ENCODE measurements at places on chromosomes 3 and 15. TPM values are rescaled to one million over a fixed set of nuclear protein-coding genes. Genes with fewer than 3 reads are reported as not detected.

IQCF5 gene
- total RNA-seq, result not detected

RPP14 gene
- 15.2 TPM for total RNA-seq

C3orf49 gene
- not detected for total RNA-seq

BHLHE40 gene
- total RNA-seq, result 6.3 TPM

MUC20 gene
- total RNA-seq, result not detected

VIPR1 gene
- total RNA-seq, result not detected

WNT7A gene
- not detected for total RNA-seq

DNA sequence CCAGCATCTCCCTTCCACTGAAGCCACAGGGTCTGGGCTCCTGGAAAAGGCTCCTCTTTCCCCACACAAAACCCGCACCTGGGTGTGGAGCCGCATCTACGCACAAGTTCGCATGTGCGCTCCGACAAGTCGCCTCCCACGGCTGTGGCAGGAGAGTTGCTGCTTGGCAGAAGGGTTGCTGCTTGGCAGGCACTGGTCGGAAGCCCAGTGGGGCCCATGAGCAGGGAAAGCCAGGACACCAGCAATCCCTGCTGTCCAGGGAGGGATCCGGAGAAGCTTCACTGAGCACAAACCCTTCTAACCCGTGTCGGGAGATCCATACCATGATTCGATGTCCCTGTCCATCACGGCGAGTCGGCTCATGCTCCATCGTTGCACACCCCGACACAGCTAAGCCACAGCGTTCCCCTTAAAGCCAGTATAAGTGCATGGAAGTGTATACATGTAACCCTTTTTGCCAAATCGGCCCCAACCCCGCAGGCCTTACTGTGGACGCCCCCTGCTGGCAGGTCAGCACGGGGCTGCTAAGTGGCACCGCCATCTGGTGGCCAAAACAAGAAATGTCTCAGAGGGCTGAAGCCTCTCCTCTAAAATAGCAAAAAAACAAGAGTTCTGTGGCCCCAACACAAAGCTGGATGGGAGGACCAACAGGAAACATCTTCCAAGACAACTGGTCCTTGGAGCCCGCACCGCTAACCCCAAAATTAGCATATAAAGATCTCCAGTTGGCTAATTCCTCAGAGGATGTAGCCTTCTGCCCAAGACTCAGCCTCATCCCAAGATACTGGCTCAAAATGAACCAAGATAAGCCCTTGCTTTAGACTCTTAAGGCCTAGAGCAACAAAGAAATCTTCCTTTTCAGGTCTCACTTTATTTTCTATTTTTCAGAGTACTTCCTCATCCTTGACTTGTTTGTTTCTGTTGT is 8.3 kb downstream of the ANKRD63 start:
- DNase-seq, result peak; percentile 79

DNA sequence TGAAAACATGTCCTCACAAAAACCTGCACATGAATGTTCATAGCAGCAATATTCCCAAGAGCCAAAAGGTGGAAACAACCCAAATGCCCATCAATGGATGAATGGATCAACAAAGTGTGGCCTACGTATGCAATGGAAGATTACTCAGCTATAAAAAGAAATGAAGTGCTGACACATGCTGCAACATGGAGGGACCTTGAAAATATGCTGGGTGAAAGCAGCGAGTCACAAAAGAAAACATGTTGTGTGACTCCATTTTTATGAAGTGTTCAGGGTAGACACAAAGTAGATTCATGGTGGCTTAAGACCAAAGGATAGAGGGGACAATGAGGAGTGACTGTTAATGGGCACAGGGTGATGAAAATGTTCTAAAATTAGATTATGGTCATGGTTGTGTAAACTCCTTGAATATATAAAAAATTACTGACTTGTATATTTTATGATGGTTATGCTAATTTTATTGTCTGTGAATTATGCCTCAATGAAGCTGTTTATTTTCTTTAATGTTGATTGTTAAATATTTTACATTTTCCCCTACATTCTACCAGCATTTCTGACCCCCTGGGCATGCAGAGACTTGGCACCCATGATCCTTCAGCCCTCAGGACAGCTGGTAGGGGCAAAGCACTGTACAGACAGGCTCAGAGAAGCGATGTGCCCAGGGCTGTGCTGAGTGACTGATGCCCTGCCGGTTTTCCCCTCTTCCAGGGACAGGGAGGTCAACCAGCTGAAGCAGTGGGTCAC is 37.8 kb downstream of the CFAP100 start:
- DNase-seq, result no peak

DNA sequence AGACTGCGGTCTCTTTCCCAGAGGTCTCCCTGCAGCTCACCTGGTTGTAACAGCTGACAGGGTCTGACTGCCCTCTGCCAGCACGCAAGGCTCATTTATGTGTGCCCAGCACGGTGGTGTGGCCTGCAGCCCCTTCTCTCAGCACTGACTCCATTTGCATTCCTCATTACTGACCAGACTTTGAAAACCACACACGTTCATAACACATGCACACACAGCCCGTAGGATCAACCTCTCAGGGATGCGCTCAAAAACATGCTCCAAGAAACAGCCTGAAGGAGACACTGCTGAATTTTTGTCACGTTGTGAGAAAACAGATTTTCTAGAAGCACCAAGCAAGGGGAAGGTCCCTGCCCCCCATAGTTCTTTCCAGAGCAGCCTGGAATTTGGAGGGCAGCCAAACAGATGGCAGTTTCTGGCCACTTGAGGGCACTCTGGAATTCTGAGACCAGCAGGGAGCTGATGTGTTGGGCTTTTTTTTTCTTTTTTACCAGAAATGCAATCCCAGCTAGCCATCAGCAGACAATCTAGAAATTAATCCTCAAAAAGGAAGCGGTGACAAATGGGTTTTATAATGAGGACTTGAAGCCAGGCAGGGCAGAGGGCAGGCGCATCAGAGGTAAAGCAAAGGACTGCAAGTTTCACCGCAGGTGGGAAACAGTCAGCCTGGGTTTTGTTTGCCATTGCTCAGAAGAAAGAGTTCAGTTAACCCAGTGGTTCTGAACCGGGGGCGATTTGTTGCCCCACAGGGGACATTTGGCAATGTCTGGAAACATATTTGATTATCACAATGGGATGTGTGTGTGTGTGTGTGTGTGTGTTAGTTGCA is 170.5 kb upstream of the PROK2 start:
- peak; percentile 56 for DNase-seq

- no peak for DNase-seq
Observed at GRCh38 chr3:134649106-134649705, 1.6 kb downstream of the KY start.

DNA sequence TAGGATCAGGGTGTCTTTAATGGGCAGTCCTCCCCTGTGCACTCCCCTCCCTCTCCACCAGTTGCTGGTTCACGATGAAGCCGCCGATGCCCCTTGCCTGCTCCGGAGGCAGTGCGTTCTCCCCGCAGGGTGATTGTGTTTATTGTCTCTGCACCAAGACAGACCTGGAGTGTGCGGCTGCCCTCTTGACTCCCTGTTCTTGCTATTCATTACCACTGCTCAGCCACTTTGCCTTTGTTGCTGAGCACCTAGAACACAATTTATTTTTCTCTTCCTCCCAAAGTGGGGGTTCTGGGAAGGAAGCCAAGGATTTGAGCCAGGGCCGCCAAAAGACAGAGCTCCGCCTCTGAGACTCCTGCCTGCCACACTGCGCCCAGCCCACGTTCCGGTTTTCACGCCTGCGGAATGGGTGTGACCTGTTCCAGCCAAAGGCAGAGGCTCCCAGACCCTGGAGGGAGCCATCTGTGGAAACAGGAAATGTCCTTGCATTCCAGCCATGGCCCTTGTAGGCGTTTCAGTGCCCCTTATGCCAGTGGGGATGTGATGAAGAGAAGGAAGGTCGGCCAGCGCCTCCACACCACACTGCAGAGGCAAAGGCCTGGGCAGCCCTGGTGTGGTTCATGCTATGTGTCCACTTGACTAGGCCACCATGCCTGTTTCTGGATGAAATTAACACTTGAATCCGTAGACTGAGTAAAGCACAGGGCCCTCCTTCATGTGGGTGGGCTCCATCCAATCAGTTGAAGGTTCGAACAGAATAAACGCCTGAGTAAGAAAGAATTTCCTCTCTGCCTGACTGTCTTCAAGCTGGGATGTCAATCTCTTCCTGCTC is 85.8 kb downstream of the HMG20A start:
- DNase-seq, result peak; percentile 72

DNA sequence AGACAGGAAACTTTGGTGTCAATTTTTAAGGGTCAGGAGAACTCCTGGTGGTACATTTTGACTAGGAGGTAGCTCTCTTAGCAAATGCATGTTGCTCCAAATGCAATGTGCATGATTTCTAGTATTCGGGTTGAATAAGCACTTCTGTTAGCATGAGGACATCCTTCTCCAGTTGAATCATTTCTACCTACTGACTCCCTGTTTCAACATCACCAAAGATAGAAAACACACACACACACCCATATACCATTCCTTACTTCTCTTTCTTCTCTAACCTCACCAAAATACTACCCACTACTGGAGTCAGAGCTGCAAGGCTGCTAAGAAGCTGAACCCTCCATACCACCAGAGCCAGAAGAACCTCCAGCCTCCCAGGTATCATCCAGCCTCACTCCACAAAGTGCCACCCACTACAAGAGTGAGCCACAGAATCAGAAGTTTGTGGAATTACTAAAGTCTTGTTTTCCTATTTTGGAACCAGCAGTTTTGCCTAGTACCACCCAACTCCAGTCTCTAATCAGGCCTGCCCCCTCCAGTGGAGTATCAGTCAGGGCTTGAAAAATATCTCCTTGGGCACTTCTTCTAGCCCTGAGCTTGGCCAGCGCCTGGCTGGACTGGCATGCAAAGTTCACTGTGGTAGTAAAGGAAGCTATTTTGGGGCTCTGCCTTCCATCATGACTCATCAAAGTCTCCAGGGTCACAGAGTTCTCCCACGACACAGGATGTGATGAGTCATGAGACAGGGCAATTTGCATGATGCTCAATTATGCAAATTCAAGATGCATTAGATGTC is 110.3 kb downstream of the CYP19A1 start:
- DNase-seq, result peak; percentile 31

DNA sequence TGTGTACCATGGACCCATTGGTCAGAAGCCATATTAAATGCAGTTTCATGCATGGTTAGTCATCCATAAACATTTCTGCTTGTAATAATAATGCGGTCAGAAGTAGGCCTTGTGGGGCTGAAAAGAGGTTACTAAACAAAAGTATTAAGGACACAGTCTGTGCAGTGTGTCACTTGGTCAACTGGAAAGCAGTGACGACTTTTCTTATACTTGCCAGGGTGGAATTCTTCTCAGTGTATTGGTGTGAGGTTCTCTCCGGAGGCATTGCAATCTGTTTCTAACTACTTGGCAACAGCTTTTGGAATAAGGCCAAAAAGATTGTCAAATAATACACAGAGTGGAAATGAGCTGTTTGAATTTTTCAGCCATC is 46.8 kb downstream of the CHL1 start:
- peak; percentile 3 for DNase-seq

GRCh38 chr3:122100591-122101463 is 45.7 kb downstream of the CD86 start:
- DNase-seq, result no peak

DNA sequence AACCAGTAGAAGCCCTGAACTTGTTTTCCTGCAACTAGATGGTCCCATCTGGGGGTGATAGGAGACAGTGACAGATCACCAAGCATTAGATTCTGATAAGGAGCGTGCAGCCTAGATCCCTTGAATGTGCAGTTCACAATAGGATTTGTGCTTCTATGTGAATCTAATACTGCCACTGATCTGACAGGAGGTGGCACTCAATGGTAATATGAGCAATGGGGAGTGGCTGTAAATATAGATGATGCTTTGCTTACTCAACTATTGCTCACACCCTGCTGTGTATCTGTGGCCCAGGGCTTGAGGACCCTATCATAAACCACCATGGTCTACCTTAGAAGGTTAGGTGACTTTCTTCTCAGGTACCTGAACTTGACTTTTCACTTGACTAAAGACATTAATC is 417.1 kb upstream of the ARHGEF26 start:
- no peak for DNase-seq

DNA sequence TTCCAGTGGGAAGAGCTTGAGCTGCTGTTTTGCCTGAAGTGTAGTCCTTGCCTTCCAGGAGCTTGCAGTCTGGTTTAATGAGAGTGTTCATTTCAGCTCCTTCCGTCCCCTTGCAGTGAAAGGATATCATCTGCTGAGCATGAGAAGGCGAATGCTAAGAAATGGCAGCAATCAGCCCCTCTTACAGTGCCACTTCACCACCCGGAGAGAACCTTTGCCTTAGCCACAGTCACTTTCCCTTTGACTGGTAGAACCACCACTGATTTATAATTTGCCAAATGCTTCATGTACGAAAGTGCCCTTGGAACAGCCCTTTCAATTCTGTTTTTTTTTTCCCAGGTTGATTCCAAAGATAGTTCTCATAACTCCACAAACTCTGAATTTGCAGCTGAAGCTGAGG is 11.5 kb downstream of the TATDN2 start:
- DNase-seq, result no peak

DNA sequence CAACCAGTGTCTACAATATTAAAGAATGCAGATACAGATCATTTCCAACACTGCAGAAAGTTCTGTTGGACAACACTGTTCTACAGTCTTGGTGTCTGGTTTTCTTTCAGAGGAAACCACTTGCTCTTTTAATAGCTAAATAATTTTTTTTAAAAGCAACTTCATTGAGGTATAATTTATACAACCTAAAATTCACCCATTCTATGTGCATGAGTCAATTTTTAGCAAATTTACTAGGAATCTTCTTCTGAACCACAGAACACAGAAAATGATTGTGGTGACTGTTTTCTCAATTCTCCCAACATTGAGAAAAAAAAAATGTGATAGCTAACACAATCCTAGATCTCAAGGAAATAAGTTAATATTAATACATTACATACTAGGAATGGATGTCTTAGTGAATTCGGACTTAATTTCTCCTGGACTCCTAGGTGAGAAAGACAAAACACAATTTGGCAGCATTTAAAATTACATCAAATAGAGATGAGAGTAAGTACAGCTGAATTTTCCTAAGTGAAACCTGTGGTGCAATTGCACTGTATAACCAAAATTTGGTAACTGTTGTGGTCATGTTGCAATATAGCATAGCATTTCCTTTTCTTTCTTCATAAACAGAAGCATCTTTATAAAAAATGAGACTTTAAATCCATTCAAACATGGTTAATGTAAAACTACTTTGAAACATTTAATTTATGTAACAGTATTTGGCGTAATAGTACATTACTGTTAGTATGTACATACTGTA is 15.3 kb upstream of the PLCL2 start:
- no peak for DNase-seq

DNA sequence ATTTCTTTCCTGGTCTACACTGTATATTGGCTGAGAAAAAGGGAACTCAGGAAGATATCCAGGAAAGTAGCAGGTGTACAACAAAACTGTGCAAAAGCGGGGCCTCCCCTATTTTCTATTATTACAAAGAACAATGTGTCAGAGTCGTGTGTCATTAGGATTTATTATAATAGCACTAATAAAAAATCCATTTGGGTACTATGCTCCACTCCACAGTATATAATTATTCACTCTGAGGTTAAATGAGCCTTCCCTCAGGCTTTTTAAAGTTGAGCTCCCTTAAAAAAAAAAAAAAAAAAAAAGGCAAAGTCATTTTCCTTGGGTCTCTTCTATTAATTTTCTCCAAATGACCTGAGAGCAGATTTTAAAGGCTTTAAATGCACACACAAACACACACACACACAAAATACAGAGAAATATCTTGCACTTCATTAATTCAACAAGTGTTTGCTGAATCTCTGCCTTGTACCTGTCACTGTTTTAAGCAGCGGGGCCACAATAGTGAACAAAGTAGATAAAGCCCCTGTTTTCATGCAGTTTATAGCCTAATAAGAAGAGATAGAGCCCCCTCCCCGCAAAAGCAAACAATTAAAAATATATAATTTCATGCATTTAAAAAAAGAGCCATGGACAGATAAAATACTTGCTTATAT is 1.3 kb upstream of the DPP8 start:
- DNase-seq, result no peak
